Stimulated activated CD8-positive, alpha-beta memory T cell treated with anti-CD3 and anti-CD28 coated beads, Interleukin-15, amount 100 ng/mL, for 24 hours (primary cell): ENCODE measurements at places on chromosomes 6 and 20.

GRCh38 chr6:34486106-34486740 lies 20.3 kb downstream of the PACSIN1 start:
- DNase-seq: no peak

DNA sequence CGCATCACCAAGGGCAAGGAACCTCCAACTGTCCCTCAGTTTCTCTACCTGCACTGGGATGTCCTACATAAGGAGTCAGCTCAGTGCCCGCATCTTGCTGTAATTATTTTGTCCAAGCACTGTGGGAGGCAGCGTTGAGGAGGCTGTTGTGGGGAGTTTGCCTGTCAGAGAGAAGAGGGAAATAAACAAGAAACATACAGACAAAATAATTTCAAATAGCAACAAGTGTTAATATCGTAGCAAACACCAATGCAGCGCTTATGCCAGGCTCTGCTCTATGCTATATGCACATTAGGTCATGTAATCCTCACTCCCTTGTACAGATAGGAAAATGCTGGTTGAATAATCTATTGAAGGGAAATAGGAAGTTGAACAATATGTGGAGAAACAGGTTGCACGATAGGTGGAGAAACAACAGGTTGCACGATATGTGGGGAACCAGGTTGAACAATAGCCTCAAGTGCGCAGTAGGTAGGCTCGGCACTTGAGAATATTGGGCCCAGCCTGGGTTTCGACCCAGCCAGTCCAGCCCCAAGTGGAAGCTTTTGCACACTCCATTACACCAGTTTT lies 91.2 kb upstream of the SIRPA start:
- no peak for DNase-seq

GRCh38 chr6:157267654-157268053 lies 55.7 kb downstream of the TMEM242 start:
- no peak for DNase-seq

- no peak for DNase-seq
Observed at GRCh38 chr20:8602389-8603116, 466.3 kb upstream of the PLCB4 start.

DNA sequence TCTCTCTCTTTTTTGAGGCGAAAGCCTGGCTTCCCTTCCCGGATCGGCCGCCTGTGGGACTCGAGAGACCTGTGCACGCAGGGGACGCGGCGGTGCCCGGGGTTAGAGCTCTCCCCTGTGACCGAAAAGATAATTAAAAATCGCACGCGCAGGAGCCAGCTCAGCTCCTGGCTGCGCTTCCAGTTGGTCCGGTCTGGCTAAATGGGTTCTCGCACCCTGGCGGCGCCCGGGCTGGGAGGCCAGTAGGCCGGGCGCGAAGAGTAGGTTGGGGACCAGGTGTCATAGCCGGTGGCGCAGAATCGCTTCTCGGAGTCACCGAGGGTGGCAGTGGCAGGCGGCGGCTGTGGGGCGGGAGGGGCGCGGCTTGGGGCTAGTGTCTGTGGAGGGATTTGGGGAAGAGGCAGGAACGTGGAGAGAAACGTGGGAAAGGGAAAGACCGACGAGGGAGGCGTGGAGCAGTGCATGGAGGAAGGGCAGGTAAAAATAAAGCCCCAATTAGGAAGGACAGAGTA lies 41.9 kb upstream of the SUPT3H start:
- peak; percentile 38 for DNase-seq

DNA sequence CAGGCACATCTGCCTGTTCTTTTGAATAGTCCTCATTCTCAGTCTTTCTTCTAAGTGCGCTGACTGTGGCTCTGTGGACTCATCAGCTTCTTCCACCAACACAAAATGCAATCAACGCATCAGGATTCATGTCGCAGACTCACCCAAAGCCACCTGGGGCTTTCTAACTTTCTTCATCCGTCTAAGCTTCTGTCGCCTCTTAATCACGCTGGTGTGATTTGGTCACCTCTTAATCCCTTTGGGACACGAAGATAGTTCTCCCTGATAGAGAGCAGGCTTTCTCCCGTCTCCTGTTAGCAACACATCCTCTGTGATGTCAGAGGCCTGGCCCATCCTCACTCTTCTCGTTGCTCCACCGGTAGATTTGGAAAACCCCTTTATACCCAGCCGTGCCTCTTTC lies 78.0 kb upstream of the FOXQ1 start:
- no peak for DNase-seq

DNA sequence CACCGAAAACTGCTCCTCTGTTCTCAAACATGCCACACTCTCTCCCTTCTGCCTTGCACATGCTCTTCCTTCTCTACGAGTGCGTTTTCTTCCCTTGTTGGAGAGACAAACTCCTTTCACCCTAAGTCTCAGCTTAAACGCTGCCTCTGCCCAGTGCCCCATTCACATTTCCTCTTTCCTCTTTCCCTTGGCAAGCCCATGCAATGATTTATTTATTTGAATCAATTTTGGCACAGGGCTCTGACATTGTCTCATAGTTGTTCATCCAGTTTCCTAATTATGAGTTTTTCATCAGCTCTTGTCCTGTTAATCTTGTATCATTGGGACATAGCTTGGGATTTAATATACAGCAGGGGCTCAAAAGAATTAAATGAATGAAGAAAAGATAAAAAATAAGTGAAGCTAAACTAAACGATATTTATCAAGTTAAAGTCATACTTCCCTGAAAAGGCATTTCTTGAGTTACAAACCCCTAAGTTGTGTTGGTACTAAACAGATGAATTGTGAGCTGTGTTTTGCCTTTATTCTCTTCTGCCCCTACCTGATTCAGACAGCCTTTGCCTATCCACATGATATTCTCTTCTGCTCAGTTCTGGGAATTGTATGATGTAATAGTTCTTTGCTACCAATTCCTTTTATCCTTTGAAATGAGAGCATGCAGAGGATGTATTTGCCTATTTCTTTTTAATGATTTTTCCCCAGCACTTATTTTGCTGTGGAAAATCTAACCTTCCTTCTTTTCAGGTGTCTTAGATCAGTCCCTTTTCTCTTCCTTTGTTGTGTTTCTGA lies 704.4 kb downstream of the UTRN start:
- DNase-seq: no peak

- DNase-seq: no peak
Observed at GRCh38 chr6:33028220-33028849, 18.9 kb upstream of the HLA-DOA start.

- DNase-seq: no peak
Observed at GRCh38 chr20:24309596-24309995, 159.8 kb upstream of the SYNDIG1 start.
